ENCODE measurements at places on chromosomes 7 and 10.

DNA sequence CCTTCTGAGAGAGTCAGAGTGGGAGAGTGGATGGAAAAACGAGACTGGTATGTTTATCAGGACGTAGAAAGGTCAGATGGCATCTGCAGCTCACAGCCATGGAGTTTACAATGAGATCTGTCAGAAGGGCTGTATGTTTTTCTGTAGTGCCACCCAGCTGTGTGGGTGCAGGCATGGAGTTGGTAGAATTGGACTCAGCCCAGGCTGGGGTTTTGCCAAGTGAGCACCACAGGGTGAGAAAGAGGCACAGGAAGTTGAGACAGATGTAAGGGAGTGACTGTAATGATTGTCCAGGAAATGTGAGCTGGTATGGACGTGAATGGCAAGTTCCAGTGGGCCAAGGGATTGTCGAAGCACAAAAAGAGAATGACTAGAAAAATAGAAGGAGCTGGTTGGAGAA lies 9.1 kb upstream of the ZYX start:
- DNase-seq: no peak

DNA sequence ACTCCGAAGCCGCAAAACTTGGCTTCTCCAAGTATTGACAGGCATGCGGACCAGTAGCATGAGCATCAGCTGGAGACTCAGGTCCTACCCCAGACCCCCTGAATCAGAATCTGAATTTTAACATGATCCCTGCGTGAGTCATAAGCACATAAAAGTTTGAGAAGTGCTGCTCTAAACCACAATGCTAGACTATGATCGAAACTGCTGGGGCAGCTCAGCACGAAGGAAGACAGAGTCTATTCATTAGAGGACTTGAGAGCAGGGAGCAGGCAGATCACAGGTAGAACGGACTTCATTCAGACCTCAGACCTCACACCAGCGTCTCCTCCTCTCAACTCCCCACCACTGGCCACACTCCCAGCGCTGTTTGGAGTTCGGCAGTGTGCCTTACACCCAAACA lies 16.9 kb downstream of the CAMK2G start:
- no peak for DNase-seq

DNA sequence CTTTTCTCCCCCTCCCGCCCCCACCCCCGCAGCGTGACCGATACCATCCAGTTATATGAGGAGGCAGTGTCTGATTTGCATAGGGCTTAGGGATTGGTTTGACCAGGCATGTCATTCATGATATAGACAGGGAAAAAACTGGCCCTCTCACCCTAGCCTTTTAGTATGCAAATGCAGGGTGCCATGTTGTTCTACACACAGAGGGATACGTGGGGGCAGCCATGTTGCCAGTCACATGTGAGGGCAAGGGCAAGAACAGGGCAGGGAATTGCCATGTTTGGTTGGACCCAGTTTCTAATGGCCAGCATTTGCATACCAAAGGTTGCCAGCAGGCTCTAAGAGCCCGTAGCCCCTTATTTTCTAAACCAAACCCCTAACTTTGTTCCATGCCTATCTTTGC lies 552.1 kb downstream of the SORCS1 start:
- no peak for DNase-seq

- DNase-seq: no peak
Measured at GRCh38 chr7:85052894-85053293, 134.0 kb downstream of the SEMA3D start.

DNA sequence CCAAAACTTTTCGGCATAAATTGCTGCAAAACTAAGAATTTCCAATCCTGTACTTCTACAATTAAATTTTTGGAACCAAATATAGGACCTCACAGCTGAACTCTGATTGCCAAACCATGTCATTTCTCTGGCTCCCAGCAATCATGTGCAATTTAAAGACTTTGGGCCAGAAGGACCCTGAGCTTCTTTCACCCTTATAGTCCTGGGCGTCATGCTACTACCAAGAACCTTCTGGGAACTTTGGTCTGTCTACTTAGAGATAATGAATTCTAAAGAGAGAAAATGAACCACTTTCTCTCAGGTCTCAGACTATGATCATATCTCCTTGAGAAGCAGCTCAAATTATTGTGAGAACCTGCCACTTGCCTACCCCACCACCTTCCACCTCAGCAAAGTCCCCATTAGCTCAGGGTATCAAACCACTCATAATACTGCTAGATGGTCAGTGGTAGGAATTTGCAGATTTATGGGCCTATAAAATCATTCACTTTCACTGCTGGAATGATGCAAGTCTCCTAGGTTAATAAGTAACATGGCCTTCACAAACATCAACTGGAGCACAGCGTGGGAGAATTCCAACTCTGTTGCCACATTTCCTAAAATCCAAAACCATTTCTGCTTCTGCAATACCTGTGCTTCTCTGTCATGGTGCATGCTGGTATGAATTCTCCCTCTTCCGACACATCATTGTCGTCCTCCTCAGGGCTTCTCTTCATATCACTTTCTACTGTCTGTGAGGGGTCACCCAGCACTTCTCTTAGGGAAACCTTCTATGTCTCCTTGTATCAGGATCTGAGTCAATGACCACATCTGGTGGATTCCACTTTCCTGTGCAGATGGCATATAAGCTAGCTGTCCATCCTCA lies 6.6 kb upstream of the WDR91 start:
- DNase-seq: no peak

GRCh38 chr7:133501771-133502170 lies 248.9 kb downstream of the EXOC4 start:
- DNase-seq: no peak

All from left renal cortex interstitium (tissue), 4 donors.